ENCODE measurements at places on chromosomes 7 and 10.

GRCh38 chr10:74418285-74418872 lies 267.4 kb downstream of the ADK start:
- no peak for DNase-seq

DNA sequence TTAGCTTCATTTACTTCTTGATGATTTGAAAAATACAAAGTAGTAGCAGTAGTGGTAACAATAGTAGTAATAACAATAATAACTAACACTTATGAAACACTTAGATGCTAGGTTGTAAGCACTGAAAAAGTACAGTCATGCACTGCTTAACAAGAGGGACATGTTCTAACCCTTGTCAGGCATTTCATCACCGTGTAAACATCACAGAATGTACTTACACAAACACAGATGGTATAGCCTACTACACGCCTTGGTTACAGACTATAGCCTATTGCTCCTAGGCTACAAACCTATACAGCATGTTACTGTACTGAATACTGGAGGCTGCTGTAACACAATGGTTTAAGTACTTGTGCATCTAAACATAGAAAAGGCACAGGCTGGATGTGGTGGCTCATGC lies 60.6 kb downstream of the PUS7 start:
- DNase-seq: no peak

GRCh38 chr7:159138508-159138907 lies 6.2 kb downstream of the VIPR2 start:
- no peak for DNase-seq

DNA sequence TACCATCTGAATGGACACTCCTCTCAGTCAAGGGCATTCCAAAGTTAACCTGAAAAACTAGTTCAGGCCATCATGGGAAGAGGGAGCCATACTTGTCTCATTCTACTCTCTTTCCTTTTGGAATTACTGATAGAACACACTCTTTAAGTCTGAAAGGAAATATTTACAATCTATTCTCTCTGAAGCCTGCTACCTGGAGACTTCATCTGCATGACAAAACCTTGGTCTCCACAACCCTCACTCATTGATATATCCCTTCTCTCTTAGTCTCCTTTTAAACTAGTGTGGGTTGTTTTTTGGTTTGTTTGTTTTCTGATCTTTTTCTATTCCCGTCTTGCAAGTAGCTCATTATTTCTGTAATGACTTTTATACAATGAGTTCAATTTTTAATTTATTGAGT lies 169.5 kb downstream of the C1GALT1 start:
- no peak for DNase-seq

DNA sequence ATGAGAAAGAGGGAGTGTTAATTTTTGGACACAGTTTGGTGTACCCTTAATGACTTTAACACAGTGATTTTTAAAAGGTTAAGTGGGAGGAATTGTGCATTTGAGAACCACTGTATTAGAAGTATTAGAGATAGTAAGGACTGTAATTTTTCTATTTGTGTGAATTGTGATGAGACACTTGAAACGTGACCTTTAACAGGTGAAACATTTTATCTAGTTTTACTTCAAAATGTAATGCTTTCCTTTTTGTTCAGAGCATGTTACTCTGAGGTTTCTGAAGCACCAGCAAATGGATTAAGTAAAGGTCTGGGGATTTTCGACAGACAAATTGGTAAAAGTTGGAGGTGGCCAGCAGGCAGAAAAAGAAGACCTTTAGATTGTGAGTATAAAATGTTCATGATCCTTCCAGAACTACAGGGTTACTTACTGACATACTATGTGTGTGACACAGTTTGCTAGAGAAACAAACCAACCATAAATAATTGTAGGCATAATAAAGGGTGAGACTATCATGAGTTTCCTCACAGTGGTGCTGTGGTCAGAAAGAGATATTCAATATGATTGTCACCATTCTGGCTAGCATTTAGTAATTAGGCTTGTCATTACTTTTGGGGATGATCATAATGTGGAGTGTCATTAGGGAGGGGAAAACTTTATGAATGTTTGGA lies 26.1 kb downstream of the LCOR start:
- no peak for DNase-seq

Data from activated naive CD4-positive, alpha-beta T cell (primary cell).